ENCODE measurements at places on chromosomes 11 and 22. TPM values are rescaled to one million over a fixed set of nuclear protein-coding genes. Genes with fewer than 3 reads are reported as not detected.

GRCh38 chr11:119409731-119410130 lies 13.2 kb downstream of the THY1 start:
- DNase-seq, result no peak

DNA sequence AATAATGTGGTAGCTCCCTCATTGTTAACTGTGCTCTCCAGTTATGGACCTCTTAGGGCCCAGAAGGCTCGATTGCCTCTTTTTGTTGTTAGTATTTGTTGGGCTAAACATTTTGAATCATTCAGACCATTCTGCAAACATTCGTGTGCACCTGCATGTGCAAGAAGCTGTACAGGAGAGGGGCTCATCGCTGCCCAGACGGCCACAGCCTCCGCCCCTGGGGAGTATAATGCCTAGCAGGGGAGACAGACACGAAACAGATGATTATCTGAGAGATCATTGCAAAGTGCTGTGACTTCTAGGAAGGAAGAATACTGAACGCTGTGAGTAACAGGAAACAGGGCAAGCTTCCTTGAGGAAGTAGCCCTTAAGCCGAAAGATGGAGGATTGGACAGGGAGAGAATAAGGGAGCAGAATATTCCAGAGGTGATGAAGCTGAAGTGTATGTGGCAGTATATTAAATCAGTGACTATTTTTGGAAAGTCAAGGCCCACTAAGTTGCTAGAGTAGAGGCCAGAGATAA lies 123.3 kb upstream of the RASSF10 start:
- no peak for DNase-seq

GRCh38 chr22:25510876-25511275 lies 53.6 kb upstream of the GRK3 start:
- DNase-seq, result no peak

GRCh38 chr22:28316014-28316413 lies 363.6 kb downstream of the TTC28 start:
- DNase-seq, result no peak

The PANX3 gene
- total RNA-seq, result not detected

- DNase-seq, result no peak
These were observed 27.9 kb downstream of the PIWIL4 start for GRCh38 chr11:94595076-94595475.

The ZC3H12C gene
- total RNA-seq, result 6.7 TPM

GRCh38 chr11:16902182-16902581 lies 112.0 kb downstream of the PLEKHA7 start:
- DNase-seq, result no peak

DNA sequence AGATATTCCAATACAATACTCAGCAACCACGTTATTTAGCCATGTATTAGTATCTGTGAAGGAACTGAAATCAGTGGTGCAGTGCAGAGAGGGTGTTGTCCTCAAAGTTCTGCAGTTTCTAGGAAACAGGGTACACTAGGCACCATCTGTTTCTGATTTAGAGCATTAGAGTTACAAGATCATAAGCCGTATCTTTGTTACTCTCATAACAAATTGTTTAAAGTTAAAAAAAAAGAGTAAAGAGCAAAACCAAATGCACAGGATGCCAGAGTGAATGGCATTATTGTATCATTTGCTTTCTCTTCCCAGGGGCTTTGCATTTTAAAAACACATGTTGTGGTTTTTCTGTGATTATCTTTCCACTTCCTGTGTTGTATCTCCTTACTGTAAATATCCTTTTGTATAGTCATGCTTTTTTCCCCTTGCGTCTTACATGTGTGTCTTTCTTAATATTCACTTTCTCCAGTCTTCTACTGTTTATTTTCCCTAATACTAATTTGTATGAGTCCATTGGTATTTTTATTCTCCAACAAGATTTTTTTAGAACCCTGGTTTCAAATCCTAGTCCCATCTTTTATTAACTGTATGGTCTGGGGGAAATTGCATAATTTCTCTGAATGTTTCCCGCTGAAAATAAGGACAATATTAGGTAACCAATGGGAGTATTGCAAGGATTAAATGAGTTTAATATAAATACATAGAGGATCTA lies 15.2 kb upstream of the NUP160 start:
- peak; percentile 73 for DNase-seq

DNA sequence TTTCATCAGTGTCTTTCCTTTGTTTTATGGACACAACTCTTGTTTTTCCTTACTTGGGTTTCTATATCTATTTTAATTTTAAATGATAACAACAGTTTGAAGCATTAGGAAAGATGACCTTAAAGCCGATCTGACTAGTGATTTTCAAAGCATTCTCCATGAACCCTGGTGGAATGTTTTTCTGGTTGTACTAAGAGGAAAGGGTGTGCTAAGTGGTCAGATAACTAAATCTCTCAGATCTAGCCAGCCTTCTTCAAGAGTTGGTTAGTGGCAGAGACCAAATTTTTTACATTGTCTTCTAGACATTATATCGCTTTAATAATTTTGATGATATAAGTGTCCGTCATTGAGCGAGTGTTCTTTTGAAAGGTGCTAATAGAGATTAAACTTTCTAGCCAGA lies 134.4 kb downstream of the METTL15 start:
- DNase-seq, result no peak

DNA sequence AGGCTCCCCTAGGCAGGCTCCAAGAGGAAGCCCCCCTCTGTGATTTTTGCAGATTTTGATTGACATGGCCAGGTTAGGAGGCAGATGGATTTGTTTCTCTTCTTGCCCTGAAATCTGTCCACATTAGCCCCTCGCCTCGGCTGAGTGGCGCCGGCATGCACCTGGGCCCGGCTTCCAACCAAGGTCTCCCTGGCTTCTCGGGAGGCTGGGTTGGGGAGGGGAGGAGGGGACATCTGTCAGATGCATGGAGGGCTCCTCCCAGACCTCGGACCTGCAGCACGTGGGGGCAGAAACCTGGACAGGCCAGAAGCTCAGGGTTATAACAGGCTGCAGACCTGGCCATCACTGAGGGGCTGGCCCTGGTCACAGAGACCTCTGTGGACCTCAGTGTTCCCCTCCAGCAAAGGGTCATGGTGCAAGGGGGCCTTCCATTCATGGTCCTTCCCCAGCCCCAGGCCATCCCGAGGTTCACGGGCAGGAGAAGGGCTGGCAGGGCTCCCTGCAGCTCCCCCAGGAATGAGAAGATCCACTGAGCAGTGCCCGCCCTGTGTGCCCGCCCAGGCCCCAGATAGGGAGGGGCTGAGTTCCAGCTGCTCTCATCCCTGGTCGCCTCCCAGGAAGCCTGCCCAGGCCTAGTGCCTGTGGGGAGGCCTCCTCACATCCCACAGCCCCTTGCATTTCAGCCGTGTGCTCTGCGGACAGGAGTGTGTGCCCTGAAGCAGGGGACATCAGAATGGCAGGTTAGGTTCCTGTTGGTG lies 747.8 kb downstream of the BRD1 start:
- DNase-seq, result no peak

DNA sequence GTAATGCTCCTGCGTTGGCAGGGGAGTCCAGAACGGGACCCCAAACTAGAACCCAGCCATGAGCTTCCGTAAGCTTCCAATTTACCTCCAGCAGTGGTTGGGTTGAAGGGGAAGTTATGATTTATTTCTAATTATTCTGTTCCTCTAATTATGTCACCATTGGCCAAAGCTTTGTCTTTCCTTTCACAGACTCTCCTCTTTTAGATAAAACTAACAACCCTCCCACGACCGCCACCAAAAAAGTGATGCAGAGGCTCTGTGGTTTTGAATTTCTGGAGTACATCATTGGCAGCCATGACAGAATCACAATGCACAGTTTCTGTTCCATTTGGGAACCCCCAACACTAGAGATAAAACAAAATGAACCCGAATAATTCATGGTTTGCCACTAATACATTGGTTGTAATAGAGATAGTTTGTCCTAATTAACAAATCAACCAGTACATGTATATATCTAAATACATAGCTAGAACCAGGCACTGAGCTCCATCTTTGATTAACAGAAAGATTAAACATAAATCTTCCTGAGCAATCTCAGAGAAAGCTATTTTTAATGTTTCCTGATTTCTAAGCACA lies 64.3 kb downstream of the ETS1 start:
- no peak for DNase-seq

The DCDC1 gene
- 0.08 TPM for total RNA-seq

The OR4D5 gene
- not detected for total RNA-seq

DNA sequence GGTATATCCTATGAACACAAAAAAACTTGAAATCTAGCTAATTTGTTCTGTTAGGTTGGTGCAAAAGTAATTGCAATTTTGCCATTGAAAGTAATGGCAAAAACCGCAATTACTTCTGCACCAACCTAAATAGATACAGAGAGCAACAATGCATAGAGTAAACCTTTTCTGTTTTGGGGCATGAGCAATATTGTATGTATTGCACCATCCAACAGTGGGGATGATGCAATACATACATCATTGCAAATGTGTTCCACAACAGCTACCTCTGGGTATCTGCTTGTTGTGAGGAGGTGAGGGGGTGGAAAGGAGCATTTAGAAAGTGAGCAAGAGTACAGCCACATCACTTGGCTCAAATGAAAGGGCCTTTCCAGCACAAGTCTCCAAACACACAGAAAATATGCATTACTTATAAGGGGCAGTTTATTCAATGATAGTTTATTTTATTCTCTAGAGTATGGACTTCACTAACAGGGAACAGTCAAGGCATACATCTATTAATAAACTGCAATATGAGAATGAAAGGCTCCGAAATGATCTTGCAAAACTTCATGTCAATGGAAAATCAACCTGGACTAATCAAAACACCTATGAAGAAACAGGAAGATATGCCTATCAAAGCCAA lies 77.3 kb downstream of the DEUP1 start:
- no peak for DNase-seq

The MLC1 gene
- 0.18 TPM for total RNA-seq

The CD6 gene
- total RNA-seq, result not detected

GRCh38 chr22:20089226-20089976 lies 9.4 kb downstream of the DGCR8 start:
- DNase-seq, result no peak

- peak; percentile 80 for DNase-seq
These were observed 1.0 kb downstream of the LMO1 start for GRCh38 chr11:8262552-8263108.

- no peak for DNase-seq
These were observed 4.6 kb downstream of the NUP160 start for GRCh38 chr11:47843361-47844055.

- DNase-seq, result no peak
These were observed 45.0 kb downstream of the IMMP1L start for GRCh38 chr11:31464436-31464835.

- DNase-seq, result peak; percentile 37
These were observed 65.2 kb downstream of the ARFGAP3 start for GRCh38 chr22:42791721-42792452.

DNA sequence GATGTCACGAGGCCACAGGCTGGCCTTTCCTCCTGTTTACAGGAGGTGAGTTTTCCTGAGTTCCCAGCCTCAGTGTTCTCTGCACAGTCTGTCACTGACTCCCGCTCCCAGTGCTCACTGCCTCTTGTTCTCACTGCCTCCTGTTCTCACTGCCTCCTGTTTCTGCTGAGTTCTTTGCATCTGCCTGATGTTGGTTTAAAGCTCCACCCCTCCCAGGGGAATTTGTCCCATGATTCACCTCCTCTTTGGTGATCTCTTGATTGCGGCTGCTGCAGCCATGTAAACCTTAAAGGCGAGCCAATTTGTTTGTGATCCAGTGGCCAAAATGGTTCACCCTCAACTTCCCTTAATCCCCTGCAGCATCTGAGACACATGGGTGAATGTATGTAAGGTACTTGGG lies 6.0 kb upstream of the TUBA8 start:
- no peak for DNase-seq

The POU2AF1 gene
- not detected for total RNA-seq

The TST gene
- 5.4 TPM for total RNA-seq

- DNase-seq, result no peak
These were observed 62.7 kb downstream of the TECTA start for GRCh38 chr11:121163658-121164308.

The CYB5R3 gene
- total RNA-seq, result 73.9 TPM

The HOATZ gene
- total RNA-seq, result not detected

All from SJCRH30 (cell line).